ENCODE measurements at places on chromosomes 2 and 18. TPM values are rescaled to one million over a fixed set of nuclear protein-coding genes. Genes with fewer than 3 reads are reported as not detected.

RAB6C gene
- not detected for polyA plus RNA-seq

FABP1 gene
- polyA plus RNA-seq = not detected

- DNase-seq = no peak
These were observed 345.6 kb downstream of the GRB14 start for GRCh38 chr2:164275659-164276058.

DSG4 gene
- polyA plus RNA-seq = not detected

- peak; percentile 87 for DNase-seq
These were observed 48.9 kb upstream of the AAK1 start for GRCh38 chr2:69692424-69692823.

DNA sequence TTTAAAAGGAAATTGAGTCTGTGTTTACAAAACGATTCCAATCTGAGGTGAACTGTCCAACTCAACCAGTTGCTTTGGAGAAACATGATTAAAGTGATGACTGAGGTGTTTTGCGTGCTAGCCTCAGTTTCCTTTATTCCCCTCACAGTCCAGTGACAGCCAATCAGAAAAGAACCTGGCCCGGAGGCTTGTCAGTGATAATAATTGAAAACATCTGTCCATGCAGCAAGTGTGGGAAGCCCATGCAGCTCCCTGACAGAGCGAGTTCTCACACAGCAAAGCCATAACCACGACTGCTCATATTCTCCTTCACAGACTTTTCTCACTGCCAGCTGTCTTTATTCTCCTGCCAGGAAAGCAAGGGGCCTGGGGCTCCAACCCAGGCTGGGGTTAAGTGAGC is 613.4 kb downstream of the ARHGAP15 start:
- peak; percentile 36 for DNase-seq

- DNase-seq = no peak
These were observed 58.4 kb upstream of the SLC8A1 start for GRCh38 chr2:40510304-40510703.

GRCh38 chr2:39949131-39949530 is 170.1 kb upstream of the THUMPD2 start:
- no peak for DNase-seq

DNA sequence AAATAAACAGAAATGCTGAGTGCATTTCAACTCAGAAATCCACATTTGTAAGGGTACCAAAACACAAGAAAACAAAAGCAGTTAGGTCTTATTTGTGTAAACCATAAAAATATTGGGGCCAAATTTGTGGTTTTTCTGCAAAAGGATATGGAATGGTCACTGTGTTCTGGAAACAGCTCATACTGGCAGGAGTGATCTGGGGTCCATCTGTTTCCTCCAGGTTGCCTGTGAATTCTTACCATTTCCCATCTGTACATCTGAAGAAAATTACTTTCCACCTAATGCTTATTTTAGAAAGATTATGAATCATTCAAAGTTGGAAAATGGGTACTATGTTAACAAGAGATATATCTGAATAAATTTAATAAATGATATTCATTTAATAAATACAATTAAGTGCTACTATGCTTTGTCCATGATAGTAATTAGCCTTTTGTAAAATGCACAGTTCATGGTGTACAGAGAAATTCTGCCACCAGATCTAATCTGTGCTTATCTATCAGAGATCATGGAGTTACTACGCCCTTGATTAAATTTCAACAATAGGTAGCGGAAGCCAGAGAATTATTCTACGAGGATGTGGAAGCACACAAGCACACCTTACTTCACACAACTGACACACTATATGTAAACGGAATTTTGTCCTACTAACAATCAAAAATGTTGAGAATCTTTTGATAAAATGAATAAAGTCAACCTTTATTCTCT is 10.9 kb downstream of the ALS2 start:
- DNase-seq = no peak

GRCh38 chr2:9191041-9191481 is 15.6 kb upstream of the ASAP2 start:
- DNase-seq = peak; percentile 95
